Left ventricle myocardium superior (tissue), 1 donor: ENCODE measurements at places on chromosomes 5 and 9.
A peak's percentile ranks its signal among the peaks of the same experiment; 100 is the strongest.

DNA sequence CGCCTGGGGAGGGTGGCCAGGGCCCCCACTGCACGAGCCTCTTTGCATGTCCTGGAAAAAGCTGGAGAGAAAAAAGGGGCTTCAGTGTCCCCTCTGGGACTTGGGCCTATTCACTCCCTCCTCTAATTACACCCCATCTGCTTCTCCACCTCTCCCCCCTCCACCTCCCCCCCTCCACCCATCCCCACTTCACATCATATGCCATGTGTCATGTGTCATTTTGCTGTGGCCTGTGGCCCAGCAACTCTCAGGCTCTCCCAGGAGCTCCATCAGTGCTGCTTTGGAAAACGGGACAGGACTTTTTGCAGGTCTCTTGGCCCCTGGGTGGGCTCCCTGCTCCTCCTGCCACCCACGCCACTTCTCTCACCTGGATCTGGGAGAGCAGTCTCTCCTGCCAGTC, 68.7 kb downstream of the NTNG2 start:
- DNase-seq: no peak

DNA sequence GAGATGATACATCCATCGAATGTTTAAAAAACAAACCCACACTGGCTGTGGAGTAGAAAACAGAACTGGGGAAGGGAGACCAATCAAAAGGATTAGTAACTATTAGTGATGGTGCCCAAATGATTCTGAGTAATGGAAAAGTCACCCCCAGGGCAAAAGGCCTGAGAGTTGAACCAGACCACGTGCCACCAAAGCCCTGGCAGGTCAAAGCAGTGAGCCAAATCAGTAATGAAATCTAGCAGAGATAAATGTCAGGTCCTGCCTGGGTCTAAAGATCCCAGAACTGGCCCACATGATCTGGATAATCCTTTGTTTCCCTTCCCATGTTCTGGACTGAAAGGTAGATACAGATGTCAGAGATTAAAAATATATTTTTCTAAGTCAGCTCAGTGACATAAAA, 9.4 kb downstream of the OTULINL start:
- no peak for DNase-seq

DNA sequence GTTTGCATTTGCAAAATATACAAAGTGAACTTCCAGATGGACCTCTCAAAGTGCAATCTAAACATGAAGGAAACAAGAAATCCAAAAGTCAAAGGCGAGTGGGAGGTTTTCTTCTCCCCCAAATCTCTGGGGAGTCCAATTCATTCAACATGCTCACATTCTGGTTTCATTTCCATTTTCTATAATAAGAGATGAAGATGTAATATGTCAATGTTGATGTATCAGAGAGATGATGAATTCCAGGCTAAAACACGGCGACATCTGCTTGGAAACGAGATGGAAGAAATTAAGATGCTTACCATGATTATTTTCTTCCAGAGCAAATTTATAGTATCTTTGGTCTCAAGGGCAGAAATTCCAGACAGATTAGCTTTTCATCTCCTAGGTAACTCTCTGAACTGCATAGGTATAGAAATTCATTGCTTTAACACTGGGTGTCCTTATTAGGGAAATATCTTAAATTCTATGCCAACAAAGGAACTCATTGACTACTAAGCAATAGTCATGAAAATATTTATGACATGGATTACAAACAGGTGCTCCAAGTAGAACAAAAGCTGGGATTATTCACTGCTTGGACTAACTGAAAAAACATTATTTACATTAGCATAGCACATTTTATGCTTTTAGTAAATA, 287.9 kb downstream of the SEC61B start:
- no peak for DNase-seq

DNA sequence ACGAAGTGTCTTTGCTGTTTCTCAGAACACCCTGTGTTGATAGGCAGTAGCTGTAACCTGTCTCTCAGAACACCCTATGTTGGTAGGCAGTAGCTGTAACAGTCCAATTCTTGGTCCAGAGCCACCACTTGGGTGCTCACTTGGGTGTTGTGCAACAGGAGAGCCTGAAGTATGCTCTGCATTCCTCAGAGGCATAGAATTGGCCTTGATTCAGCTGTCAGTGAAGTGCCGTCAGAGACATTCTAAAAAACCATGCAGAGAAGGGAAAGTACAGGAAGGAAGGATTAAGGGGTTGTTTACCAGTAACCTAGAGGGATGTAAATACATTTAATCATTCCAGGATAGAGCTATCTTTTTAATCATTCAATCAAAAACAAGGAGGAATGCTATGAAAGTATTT, 231.2 kb downstream of the ARRDC3 start:
- DNase-seq: peak; percentile 62

- DNase-seq: no peak
Measured at GRCh38 chr9:131475956-131476776, 26.6 kb upstream of the POMT1 start.

DNA sequence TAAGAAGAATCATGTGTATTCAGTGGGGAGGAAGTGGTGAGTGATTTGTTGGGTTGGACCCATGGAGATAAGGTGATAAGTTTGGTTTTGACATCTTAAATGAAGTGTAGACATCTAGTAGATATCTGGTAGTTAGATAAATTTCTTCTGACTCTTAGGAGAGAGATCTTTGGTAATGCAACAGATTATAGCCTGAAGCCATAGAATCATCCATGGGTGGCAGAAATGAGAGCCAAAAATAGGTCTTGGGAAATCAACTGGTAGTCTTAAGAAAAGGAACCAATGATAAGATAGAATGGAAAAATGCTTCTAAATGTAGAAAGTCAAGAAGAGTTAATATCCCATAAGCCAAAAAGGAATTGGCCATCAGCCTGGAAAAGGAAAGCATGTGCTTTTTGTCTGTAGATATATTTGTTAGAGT, 532.7 kb upstream of the GRAMD2B start:
- DNase-seq: no peak

GRCh38 chr9:136837146-136837855, 5.0 kb upstream of the AJM1 start:
- DNase-seq: no peak

DNA sequence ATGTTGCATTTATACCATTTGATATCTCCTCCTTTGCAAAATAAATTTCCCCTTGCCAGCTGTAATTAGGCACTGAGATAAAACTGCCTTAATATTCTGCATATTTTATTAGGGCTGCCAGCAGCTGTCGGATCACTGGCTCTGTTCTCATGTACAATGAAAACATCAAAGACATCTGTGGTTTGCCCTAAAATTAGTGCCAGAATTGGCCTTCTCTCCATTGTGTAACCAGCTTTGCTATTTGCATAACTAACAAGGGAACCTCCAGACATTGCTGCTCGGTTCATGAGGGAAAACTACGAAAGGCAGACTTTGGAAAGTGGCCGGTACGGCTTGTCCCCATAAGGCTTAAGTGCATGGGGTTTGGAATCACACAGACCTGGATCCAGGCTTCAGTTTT, 45.5 kb upstream of the KIF2A start:
- DNase-seq: no peak

GRCh38 chr5:179115307-179115706, 55.1 kb downstream of the ZNF354C start:
- DNase-seq: no peak

- peak; percentile 33 for DNase-seq
Measured at GRCh38 chr5:172892713-172893112, 58.7 kb downstream of the ERGIC1 start.

DNA sequence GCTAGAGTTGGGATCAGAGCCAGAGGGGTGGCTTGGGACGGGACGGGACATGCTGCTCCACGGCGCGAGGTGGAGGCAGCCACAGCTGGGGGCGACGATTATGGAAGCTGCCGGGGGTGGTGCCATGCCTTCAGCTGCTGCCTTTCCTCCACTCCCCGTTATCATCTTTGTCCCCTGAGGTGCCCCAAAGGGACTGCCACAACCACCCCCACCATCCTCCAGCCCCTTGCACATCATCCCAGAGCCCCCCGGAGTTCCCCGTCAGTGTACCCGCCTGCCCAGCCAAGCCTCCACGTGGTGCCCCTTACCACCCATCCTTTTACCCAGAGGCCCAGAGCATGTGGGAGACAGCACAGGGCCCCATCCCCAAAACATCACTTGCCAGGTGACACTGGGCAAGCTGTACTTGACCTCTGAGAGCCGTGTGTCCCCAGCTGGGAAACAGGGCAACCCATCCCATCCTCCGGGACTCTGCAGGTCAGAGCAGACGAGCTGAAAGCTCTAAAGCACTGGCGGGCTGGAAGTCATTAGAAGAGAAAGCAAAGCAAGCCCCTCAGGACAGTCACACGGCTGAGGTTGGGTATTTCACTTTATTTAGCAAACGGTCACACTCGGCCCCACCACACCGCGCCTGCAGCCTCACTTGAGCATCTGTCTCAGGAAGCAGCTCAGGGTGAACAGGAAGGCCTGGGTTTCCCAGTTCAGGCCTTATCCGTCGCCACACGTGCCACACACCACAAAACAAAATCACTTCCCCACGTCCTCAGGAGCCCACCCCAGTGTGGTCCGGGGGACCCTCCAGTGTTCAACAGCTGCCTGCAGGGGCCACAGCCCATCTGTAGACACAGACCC, 19.5 kb upstream of the MXD3 start:
- DNase-seq: no peak

GRCh38 chr9:81312346-81312745, 377.0 kb downstream of the TLE1 start:
- DNase-seq: no peak

- no peak for DNase-seq
Measured at GRCh38 chr5:5359618-5360017, 62.9 kb upstream of the ICE1 start.

DNA sequence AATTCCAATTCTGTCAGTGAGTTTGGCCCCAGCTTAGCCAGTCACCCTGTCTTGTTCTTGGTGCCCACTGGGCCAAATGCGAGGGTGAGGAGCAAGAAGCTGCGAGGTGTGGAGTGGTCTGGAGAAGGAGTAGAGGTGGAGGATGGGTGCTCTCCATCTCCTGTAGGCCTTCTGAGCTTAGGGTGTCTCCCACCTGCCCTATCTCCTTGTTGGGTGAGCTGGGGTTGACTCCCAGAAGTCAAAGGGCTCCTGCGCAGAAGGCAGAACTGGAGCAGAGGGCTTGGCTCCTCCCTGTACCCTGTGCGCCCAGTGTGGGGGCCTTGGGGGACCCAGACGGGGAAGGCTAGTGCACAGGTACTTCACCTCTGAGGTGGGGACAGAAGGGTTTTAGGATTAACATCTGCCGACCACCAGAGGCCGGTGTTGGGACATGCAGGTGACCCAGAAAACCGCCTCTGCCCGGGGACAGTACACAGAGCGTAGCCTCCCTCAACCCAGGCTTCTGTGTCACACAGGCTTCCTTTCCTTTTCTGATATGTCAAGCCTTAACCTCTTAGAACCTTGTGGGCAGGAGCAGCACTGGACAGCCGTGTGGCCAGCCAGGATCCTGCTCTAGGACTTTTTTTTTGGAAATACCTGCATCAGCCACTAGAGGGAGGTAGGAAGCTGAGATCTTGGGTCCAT, 16.9 kb downstream of the IL5 start:
- no peak for DNase-seq

GRCh38 chr5:29037716-29038115, 1999.3 kb upstream of the CDH9 start:
- no peak for DNase-seq

GRCh38 chr9:114207034-114207810, 51.9 kb downstream of the COL27A1 start:
- DNase-seq: peak; percentile 86

DNA sequence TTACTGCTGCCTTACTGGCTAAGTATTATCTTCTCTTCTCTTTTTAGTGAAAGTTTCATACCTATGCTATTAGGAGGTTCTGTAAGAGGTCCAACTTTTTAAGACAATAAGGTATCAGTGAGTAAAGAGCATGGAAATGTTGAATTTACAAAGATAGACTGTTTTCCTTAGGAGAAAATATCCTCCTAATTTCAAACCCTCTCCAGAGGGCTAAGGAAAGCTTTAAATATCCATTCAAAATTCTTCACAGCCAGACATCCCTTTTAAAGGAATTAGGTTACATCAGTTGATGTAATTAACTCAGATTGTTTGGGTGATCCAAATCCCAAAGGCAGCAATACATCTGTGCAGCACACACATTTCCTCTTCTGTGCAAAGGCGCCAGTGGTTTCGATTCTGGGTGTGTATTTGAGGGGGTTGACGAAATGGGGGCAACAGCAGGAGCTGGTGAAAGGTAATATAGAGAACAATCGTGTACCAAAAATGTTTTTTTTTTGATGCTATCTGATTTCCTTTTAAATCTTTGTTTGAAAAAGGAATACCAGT, 273.8 kb upstream of the RPS23 start:
- DNase-seq: no peak

DNA sequence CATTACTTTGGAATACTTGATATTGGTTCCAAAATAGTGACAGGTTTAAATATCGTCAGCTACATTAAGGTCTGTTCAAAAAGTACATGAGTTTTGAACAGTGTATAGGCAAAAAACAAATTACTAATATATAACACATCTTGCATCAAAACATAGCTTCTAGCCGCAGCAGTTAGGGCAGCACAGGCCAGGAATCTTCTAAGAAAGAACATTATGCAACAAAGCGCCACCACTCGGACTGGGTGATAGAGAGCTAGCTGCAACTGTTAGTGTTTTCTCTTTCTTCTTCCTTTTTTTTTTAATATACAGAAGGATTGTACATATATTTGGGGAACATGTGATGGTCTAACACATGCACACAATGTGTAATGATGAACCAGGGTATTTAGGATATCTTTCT, 504.5 kb downstream of the NR2F1-AS1 start:
- no peak for DNase-seq

GRCh38 chr9:127295005-127295404, 30.4 kb downstream of the GARNL3 start:
- no peak for DNase-seq

DNA sequence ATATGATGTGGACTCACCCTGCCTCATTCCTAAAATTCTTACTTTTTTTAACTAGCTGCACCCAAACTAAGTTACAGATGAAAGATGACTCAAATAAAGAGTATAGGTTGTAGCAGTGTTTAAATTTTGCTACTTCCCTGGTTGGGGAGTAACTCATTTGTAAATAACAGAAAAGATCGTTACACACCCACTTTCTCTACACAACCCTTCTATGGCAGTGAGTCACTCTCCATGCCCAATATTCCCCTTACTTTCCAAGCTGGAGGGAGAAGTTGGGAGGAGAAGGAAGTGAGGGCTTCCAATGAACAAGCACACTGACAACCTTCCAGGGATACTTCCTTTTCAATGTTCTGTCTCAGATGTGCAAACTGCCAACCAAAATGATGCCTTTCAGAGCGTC, 1.9 kb downstream of the RASEF start:
- DNase-seq: no peak

DNA sequence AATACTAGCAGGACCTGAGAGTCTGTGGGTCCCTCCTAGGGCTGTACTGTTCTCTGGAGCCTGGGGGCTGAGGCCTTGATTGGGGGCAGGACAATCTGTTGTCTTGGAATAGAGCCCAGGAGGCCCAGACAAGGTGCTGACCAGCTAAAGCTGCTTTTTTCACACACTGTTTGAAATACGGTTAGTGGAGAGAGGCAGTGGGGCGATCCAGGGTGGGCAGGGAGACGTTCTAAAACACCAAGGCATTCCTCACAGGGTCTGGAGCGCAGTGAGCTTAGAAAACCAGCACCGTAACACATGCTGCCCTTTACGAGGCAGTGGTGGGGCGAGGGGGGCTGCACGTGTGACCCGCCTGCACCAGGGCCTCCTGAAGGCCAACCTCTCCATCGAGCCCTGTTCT, 55.1 kb downstream of the EHMT1 start:
- DNase-seq: no peak
